ENCODE measurements at places on chromosomes 6 and 20.
A peak's percentile ranks its signal among the peaks of the same experiment; 100 is the strongest.

DNA sequence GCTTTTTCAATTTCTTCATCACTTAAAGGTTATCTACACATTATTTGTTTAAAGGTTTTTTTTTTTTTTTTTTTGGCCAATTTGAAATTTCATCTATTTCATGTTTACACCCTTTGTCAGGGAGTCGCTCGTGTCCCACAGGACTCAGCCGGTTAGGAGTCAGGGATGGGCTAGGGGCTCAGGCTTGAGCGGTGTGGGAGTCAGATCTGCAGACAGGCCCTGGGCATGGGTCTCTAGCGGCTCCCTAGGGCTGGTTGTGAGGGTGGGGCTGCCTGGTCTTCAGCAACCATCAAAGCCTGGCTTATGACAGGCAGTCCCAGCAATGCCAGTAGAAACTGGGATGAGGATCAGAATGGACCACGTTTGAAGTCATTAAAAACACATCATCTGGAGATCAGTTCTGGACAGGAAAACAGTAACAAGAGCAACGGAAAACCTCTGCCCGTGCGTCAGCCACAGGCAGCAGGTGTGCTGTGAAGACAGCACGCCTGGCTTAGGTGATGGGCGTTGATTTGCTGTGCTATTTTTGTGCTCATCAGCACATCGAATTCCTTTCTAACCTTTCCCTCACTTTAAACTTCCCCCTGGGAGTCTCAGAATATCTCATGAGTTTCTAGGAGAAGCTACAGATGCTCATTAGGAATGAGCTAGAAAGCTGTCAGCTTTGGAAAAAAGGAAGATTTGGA is 91.3 kb upstream of the MPC1 start:
- DNase-seq = no peak

DNA sequence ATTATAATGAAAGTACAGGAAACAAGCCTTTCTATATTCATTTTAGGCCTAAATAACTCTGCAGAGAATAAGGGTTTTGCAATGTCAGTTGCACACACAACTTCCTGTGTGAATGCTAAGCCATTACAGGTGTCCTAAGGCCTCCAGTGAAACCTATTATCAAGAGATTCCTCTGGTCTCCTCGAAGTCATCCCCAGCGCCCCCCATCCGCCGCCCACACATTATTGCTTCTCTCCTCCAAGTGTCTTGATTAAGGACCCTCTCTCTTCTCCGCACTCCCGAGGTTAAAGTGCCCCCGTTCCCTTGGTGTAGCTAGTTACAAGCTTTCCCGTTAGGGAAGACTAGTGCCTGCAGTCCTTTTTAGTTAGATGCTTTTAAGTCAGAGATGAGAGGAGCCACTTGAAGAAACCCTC is 1.3 kb downstream of the HIVEP2 start:
- no peak for DNase-seq

DNA sequence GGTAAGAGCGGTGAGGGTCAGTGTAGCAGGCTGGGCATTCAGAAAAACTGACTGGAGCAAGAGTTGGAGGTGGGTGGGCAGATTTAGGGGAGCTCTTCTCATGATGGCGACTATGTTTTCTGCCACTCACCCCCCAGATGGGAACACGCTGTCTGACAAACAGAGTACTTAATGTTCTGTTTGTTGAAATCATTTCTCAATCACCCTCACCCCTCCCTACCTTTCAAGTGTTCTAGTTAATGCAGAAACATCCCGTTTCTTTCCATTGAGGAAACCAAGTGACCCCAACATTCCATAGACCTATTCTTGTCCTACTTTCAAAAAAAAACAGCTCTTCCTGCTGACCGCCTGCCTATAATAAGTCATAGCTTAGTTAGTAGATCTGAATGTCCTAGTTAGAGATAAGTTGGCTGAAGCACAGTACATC is 132.5 kb upstream of the NEDD9 start:
- no peak for DNase-seq

GRCh38 chr6:70669133-70669532 is 1.4 kb downstream of the SMAP1 start:
- DNase-seq = no peak

- peak; percentile 17 for DNase-seq
Observed at GRCh38 chr6:148888856-148889255, 142.0 kb downstream of the UST start.

DNA sequence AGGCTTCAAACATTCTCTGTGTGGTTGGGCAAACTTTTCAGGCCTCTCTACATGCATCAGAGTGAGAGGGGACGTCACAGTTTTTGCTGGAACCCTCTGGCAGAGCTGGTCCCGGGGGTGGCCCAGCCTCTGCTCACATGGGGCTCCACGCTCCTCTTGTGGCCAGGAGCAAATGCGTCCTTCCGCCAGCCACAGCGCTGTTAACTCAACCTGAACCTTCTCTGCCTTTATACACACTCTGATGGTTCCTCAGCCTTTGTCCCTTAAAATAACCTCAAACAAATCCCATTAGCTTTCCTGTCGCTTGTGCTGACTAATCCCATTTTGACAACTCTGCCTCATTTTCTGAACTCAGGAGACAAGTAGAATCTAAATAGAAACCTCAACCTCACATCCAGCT is 39.4 kb upstream of the TGM6 start:
- DNase-seq = no peak

DNA sequence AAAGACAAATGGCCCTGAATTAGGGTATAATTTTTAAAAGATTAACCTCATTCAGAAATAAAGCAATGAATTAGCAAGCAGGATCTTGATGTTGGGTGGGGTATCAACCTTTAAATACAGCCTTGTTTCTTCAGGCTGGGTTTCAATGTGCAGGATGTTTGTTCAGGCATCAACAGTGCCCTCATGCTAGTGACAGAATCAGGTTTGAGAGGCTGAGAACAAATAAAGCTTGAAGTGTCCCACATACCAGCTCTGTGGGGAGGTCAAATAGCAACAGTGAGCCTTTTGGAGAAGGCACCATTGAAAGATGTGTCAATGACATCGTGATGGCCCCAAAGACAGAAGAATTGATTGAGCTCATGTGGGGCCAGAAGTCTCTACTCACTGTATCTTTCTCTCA is 68.2 kb downstream of the MTFR2 start:
- no peak for DNase-seq

DNA sequence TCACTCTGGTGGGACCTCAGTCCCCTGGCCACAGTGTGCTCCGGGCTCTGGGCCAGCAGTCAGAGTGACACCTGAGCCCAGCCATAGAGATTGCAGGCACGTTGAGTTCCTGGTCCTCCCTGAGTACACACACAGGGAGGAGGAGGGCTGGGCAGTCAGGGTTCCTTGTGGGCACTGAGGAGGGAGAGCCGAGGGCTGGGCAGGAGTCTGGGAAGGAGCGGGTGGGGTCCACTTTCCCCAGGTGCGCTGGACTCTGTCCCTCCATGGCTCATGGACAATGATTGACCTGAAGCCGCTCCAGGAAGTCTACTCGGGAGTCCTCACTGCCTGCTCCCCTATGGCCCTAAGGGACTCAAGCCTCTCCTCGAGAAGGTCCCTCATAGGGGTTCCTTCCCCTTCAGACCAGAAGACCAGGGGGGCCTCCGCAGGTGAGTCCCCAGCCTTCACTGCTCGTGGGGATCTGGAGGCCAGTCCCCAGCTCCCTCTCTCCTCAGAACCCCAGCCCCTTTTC is 1.1 kb downstream of the SLC44A4 start:
- DNase-seq = no peak

GRCh38 chr20:35839904-35840303 is 68.1 kb downstream of the PHF20 start:
- no peak for DNase-seq

DNA sequence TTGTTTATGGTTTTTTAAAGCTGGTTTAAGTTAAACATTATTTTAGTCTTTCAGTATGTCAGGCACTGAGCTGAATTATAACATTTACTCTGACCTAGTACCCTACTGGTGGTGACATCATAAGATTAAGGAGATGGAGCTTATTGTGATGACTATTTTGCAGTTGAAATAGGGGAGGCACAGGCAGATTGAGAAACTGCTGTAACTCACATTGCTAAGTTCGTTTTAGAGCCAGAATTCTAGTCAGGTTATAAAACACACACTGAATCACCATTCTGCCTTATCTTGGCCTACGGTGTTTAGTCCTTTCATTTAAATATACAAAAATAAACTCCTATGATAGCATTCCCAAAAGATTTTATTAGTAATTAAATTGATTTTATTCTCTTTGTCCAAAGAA is 584.1 kb downstream of the TFAP2A start:
- no peak for DNase-seq

DNA sequence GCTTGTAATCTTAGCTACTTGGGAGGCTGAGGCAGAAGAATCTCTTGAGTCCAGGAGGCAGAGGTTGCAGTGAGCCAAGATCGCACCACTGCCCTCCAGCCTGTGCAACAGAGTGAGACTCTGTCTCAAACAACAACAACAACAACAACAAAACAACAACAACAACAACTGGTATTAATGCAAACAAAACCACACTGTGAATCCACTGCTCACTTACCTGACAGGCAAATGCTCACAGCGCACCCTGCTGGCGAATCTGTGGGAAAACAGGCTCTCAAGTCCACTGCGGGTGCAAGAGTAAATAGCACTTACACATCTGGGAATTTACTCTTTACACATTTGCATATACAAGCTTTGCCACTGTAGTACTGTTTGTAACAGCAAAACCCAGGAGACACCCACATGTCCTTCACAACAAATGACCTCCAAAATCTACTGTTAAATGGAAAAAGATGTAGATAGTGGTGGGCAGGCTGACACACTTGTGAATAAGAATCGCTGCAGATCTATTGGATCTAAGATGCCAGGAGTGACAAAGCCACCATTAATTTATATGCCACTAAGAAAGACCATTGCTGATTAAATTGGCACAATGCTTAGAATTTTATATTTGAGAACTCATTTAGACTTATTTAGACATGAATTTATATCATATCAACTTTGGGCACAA is 29.3 kb downstream of the NSFL1C start:
- peak; percentile 38 for DNase-seq

DNA sequence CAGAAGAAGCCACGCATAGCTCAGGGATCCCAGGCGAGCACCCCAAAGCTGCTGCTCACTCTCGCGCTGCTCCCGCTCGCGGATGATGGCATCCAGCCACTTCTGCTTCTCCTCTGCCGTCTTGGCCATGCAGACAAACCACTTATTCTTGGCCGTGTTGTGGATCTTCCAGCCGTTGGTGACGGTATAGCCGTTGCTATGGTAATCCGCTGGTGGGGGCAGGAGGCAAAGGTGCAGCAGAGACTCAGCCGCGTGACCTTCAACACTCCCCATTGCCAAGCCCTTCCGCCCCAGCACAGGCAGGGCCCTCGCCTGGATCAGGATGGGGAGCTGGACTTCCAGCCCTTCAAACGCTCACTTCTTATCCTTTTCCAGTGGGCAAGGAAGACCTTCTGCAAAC is 136.9 kb downstream of the PREX1 start:
- DNase-seq = no peak

DNA sequence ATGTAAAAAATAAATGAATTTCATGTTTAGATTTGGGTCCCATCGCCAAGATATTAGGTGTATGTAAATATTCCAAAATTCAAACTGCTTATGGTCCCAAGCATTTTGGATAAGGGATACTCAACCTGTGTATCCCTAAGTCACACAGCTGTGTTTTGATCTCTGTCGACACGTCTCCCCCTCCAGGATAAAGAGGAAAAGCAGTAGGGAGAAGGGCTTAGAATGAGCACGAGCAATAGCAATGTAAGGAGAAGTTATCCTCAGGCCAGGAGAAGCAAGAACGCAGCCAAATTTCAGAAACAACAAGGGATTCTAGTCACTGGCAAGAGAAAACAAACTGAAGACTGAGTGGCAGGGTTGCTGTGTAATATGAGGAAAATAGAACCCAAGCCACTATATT is 181.2 kb downstream of the AIG1 start:
- DNase-seq = no peak
